NCI-H1694 treated with DMSO at 0.1 percent for 48 hours (cell line): ENCODE measurements at places on chromosomes 11 and 22.

DNA sequence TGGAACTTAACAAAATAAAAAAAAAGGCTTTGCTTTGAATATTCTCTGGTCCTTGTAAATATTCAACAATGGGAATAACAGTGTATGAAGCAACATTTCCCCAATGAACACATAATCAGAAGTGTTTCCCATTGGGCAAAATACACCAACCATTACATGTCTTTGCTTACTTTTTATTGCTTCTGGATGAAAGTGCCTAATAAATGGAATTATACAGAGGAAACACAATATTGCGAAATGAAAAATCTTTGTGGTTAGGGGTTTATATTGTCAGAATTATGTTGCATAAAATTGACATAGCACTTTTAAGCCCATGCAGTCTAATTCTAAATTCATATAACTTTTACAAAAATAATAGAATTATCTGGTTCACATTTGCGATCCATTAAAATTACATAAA is 386.4 kb downstream of the DCDC1 start:
- DNase-seq, result no peak

DNA sequence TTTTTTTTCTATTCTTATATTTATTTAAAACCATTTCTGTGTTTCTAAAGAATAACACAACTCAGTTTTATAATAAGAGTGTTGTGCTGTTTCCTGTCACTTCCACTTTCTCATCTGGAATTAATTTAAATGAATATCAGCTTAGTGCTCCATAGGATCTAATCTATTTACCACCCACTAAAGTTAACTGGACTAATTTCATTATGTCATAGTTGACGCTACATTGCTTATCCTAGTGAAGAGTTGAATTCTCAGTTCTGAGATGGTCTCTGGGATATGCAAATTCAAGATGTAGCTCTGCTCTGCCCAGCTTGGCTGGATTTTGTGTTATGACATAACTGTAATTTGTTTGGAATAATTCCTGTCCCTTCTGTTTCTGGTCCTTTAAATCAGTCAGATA is 380.1 kb downstream of the METTL15 start:
- DNase-seq, result no peak

- no peak for DNase-seq
Observed at GRCh38 chr22:41513391-41513790, 30.9 kb downstream of the POLR3H start.

DNA sequence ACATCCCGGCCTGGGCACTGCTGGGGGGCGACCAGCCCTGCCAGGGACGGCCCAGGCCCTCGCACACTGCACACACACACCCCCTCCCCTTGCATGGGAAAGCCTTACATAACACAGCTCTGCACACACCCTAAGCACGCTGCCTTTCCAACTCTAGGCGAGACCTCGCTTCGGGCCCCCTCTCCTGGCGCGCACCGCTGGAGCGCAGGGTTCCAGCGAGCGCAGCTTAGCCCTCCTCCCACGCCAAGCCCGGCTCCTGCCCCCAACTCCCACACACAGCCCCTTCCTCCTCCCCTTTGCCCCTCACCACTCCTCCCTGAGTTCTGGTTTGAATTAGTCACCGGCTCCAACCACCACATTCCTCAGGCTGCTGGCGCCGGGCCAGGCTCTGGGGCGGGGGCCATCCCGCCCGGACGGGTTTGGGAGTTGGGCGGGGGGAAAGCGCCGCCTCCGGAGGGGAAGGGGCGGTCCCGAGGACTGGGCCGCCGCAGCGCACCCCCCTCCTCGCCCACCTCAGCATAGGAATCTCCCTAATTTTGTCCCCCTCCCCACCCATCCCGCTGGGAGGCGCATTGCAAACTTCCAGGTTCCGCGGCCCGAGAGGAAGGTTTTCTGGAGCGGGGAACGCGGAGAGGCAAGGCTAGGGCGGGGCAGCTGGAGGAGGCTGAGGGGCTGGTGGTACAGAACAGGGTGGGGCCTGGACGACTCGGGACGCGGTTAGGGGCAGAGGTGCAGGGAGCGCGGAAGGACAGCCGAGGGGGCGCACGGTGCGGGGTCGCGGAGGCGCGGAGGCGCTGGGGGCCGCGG is 966 bp downstream of the AHNAK start:
- no peak for DNase-seq

GRCh38 chr11:12704049-12704448 is 29.8 kb downstream of the TEAD1 start:
- DNase-seq, result no peak

DNA sequence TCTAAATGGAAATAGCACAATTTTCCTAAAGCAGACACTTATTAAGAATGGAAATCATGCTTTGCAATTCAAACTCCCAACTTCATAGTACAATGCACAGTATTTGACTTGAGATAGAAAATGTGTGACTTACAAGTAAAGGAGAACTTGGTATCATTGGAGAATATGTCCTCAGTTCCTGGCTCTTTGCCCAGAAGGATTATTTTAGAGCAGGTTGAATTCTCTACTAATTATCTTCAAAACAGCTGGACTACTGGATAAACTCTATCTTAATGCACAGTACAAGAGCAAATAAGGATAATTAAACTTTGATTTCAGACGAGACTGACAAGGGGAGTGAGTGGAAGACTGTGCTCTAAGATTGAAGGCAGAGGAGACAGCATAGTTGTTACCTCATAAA is 839.4 kb downstream of the OPCML start:
- DNase-seq, result no peak

DNA sequence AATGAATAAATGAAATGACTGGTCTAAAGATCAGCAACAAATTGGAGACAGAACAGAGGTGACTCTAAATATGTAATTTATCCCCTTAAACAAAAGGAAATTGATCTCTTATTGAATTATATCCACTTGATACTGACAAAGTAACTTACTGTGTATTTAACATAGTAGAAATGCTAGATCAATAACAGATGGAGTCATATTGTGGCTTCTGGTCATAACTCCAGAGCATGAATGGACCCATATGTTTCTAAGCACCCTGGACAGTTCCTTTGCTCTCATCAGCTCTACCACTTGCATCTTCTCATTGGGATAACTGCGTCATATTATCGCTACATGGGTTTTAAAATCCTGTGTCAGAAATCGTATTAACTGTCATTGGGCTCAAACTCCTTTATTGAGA is 222.3 kb downstream of the ETS1 start:
- DNase-seq, result no peak

DNA sequence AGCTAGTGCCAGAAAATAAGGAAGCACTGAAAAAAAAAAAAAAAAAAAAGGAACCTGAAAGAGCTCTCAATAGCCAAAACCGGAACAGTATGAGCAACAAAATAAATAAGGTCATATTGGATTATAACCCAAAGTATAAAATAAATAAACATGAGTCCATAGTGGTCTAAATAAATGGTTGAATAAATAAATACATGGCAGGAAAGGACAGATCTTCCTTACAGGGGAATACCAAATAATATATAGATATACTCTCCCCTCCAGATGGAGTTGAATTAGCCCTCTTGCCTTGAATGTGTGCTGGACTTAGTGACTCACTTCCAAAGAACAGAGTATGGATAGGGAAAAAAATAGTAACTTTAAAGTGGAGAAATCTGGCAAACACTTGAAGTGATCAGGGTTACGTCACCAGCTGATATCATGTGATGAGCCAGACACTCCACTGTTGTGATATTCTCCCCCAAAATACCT is 14.3 kb upstream of the ARRB1 start:
- DNase-seq, result no peak

GRCh38 chr22:24424001-24424900 is 3.1 kb upstream of the ADORA2A start:
- no peak for DNase-seq

DNA sequence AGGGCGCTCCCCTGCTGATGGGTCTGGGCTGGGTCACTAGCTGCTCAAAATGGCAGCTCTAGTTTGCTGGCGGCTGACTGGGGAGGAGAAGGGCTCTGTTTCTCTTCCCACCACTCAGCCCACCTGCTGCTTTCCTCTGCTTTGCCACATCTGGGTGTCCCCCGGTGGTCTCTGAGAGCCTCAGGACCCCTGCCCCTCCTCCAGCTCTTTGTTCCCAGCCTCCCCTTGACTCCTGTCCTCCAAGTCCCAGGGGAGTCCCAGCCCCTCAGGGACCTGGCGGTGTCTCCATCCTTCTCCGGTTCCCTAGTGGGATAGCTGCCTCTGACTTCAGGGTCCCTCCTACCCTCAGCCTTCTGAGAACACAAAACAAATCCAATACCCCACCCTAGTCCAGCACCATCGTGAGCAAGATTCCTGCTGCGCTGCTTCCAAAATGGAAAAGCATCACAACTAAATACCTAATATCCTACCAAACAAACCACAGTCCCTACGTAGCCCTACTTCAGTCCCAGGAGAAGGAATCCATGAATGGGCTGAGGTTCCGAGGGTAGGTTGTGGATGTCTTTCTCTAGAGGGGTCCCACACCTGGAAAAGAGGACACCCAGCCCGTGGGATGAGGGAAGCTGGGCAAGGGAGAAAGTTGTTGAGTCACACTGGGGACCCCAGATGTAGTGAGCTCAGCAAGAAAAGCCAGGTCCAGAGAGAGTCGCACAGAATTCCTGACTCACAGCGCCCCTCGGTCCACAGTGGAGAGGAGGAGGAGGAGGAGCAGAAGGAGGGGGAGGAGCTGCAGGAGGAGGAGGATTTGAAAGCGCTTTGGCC is 45.0 kb upstream of the NNMT start:
- DNase-seq, result no peak

DNA sequence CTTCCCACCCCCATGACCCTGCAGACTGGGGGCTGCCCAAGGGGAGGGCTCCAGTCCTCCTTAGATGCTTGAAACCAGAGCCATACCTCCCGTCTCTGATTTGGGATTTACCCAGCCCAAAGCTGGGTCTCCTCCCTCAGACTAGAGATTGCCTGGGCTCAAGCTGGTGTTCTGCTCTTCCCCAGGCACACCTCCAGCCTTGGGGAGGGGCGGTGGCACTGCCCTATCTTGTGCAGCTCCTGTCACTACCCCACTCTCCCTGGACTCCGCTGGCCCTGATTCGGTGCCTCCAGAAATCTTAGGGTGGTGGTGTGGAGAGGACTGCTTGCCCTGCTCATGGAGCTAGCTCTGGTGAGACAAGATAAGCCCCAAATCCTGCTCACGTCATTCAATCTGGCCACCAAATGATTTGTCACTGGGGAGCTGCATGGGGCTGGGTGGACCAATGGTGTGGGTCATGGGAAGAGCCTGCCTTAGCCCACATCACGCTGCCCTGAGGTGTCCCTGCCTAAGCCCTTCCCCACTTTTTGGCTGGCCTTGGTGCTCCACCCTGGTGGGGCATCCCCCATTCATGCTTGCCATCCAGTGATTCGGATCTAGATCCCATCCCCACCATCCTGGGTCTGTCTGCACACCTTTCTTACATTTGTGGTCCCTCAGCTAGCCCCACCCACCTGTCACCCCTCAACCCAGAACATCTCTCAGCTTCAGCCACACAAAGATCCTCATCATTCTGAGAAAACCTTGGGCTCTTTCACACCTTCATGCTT is 87.7 kb downstream of the PDE2A start:
- DNase-seq, result no peak

GRCh38 chr11:126190792-126191191 is 20.7 kb downstream of the RPUSD4 start:
- no peak for DNase-seq

DNA sequence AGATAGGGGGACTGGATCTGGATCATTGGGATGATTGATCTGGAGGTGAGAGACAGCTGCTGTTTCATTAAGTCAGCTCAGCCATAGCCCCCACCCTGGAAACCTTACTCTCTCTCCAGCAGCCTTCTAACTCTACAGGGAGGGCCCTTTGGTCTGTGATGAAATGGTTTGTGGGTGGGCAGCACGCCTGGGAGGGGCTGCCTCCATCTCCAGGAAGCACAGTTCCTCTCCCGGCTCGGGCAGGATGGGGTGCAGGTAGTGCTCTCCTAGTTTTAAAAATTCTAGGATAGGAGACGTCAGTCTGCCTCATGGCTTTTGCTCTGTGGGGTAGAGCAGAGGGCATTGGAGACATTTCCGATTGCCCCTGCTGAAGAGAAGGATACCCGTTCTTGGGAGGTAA is 89.7 kb downstream of the CEP164 start:
- DNase-seq, result no peak

GRCh38 chr22:47654922-47655491 is 892.6 kb downstream of the TBC1D22A start:
- DNase-seq, result no peak

GRCh38 chr11:116972691-116973090 is 125.5 kb downstream of the SIK3 start:
- no peak for DNase-seq

- peak; percentile 73 for DNase-seq
Observed at GRCh38 chr11:44977493-44977984, 26.9 kb upstream of the TP53I11 start.

DNA sequence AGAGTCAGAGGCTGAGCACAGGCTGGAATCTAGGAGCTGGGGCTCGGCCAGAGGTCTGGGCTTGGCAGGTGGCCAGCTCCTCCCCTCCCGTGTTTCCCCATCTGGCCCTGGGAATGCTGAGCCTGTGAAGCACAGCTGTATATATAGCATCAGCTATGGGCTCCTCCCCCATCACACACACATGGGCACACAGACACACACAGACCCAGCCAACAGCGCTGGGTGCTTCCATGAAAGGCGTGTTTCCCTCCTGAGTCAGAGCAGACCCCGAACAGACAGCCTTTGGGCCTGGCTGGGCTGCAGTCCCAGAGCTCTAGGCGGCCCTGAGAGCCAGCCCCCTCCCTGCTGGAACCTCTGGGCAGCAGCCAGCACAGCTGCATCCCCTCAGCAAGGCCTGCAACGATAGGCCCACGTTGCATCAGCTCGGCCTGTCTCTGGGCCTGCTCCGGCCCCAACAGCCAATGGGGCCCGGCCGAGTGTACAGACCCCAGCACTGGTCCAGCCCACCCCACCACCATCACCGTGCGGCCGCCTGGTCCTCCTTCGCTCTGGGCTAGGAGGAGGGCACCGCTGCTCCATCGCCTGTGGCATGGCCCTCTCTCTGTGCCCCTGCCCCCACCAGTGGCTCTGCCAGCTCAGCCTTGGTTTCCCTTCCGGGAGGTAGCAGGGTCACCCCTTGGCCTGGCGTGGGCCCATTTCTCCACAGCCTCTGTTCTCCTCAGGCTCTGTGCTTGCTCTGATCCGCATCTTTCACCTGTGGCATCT is 7.6 kb upstream of the SERPINH1 start:
- DNase-seq, result peak; percentile 80

- no peak for DNase-seq
Observed at GRCh38 chr11:70220920-70221319, 17.8 kb downstream of the FADD start.

GRCh38 chr11:92844197-92844596 is 125.3 kb upstream of the MTNR1B start:
- DNase-seq, result no peak

GRCh38 chr11:130831506-130831905 is 84.8 kb downstream of the SNX19 start:
- no peak for DNase-seq

GRCh38 chr11:10438458-10438857 is 16.6 kb upstream of the AMPD3 start:
- no peak for DNase-seq

GRCh38 chr11:63017306-63017974 is 1.8 kb upstream of the SLC22A8 start:
- DNase-seq, result peak; percentile 23

DNA sequence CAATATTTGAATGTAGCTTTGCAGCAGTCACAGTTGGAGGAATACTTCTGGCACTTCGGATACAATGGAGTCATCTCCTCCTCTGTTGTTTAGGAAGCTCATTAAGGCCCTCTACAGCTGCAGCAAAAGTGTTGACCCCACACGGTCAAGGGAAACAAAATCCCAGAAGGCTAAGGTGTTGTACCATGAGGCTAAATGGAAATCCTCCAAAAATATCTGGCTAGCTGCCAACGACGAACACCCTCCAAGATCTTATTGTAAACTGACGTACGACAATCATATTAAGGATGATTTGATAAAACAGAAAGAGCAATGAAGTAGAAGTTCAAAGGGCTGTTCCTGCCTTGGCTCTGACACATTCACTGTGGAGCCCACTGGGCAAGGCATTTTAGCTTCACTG is 4.0 kb downstream of the POGLUT3 start:
- DNase-seq, result no peak
